Right atrium auricular region (tissue), 2 donors: ENCODE measurements at places on chromosomes 6 and 20.
A peak's percentile ranks its signal among the peaks of the same experiment; 100 is the strongest.

- no peak for DNase-seq
- H3K27ac ChIP-seq, result no peak overlapping the region
- no peak overlapping the region for H3K4me3 ChIP-seq
These were observed 7.1 kb upstream of the DST start for GRCh38 chr6:56649782-56650181.

DNA sequence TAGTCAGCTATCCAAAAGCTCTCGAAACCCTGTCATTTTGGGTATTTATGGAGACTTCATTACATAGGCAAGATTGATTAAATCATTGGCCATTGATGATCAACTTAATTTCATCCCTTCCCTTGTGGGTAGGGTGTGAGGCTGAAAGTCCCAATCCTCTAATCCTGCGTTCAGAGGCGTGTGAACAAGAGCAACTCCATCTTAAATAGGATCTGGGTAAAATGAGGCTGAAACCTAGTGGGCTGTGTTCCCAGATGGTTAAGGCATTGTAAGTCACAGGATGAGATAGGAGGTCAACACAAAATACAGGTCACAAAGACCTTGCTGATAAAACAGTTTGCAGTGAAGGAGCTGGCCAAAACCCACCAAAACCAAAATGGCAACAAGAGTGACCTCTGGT lies 641.7 kb upstream of the GJE1 start:
- no peaks in the 10 kb centered on the region for H3K4me1 ChIP-seq
- H3K27me3 ChIP-seq, result no peaks in the 10 kb centered on the region
- H3K36me3 ChIP-seq, result no peaks in the 10 kb centered on the region
- H3K27ac ChIP-seq, result no peak overlapping the region
- H3K4me3 ChIP-seq, result no peak overlapping the region

DNA sequence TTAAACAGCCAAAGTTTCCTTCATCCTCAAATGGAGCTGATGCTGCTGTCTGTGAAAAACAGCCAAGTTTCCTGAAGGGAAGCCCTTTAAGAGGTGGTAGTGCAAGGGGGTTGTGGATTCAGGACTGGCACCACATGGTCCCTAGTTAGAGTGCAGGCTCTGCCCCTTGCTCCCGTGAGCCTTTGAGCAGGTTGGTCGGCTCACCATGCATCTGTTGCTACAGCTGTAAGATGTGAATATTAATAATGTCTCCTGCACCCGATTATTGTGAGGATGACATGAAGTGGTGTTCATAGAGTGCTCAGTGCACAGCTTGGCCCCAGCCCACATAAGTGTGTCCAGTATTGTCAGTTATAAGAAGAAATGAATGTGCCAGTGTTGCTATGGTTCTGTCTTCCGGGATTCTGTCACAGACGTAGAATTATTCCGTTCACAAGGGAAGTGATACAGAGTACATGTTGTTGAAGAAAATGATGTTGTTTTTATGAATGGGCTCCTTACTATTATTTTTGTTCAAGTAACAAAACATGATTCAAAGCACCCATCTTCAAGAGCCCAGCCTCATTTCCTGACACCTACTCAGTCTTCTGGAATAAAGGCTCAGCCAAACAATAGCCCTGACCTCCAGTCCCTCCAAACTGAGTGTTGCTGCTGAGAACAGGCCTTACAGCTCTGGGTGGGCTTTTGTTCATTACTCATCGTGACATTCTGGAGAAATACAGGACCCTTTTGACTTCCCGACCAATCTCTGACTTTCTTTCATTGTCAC lies 2.9 kb upstream of the PKIG start:
- no peaks in the 10 kb centered on the region for H3K27me3 ChIP-seq
- no peaks in the 10 kb centered on the region for H3K36me3 ChIP-seq
- H3K4me3 ChIP-seq, result no peak overlapping the region
- H3K27ac ChIP-seq, result peak overlapping the region; percentile 92

GRCh38 chr6:47093169-47093568 lies 51.0 kb upstream of the ADGRF1 start:
- H3K4me3 ChIP-seq, result no peak overlapping the region
- H3K27ac ChIP-seq, result no peak overlapping the region
- H3K27me3 ChIP-seq, result no peaks in the 10 kb centered on the region
- H3K36me3 ChIP-seq, result no peaks in the 10 kb centered on the region
- no peaks in the 10 kb centered on the region for H3K4me1 ChIP-seq
- no peak for DNase-seq

DNA sequence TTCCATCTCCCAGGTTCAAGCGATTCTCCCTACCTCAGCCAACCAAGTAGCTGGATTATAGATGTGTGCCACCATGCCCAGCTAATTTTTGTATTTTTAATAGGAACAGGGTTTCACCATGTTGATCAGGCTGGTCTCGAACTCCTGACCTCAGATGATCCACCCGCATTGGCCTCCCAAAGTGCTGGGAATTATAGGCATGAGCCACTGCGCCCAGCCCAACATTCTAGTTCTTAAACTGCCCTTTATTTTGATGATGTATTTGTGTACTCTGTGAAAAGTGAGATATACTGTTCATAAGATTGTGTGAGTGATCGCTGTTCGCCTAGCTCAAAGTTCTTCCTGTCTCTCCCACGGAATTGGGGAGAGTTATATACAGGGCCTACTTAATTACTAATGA lies 93.1 kb downstream of the HFE start:
- no peak overlapping the region for H3K27ac ChIP-seq
- DNase-seq, result no peak
- no peaks in the 10 kb centered on the region for H3K4me1 ChIP-seq
- H3K27me3 ChIP-seq, result no peaks in the 10 kb centered on the region

GRCh38 chr6:140812636-140813035 lies 1320.1 kb upstream of the GJE1 start:
- H3K27me3 ChIP-seq, result no peaks in the 10 kb centered on the region
- DNase-seq, result no peak
- no peak overlapping the region for H3K27ac ChIP-seq
- no peaks in the 10 kb centered on the region for H3K36me3 ChIP-seq
- H3K4me3 ChIP-seq, result no peak overlapping the region

DNA sequence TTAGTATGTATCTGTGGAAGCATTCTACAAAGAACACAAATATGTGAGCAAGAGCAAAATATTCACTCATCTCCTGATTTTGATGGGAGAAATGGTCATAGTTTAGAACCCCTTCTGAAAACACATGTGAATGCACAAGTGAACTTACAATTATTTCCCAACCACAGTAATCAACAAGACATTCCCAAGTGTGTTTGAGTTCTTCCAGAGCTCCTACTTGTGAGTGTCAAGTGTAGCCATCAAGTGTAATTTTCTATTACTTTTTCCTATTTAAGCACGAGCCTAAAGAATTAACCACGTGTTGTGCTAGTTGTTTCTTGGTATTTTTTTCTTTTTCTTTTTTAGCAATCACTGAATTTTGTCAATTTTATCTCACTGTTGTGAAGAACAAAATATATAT lies 402.3 kb downstream of the NKAIN2 start:
- H3K4me3 ChIP-seq, result no peak overlapping the region
- H3K4me1 ChIP-seq, result no peaks in the 10 kb centered on the region
- no peaks in the 10 kb centered on the region for H3K36me3 ChIP-seq
- no peak for DNase-seq
